ENCODE measurements at places on chromosomes 5 and 9.

GRCh38 chr5:136314302-136314701, 51.0 kb downstream of the TRPC7 start:
- DNase-seq = no peak

DNA sequence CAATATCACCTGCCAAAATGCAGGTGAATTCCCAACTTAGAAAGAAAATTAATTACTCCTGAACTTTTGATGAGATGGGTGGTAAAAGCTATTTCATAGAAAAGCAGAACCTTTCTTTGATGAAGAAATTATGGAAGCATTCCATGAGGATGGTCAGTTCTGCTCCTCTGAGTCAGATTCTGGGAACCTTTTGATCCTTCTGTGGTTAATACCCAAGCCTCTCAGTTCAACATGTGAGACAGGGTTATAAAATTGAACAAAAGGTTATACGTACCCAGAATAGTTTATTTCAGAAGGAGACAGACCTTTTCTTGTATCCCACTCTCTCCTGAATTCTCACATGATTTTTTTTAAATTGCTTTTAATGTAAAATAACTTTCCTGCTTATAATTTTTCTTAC, 767.6 kb upstream of the ADAMTS16 start:
- DNase-seq = no peak

DNA sequence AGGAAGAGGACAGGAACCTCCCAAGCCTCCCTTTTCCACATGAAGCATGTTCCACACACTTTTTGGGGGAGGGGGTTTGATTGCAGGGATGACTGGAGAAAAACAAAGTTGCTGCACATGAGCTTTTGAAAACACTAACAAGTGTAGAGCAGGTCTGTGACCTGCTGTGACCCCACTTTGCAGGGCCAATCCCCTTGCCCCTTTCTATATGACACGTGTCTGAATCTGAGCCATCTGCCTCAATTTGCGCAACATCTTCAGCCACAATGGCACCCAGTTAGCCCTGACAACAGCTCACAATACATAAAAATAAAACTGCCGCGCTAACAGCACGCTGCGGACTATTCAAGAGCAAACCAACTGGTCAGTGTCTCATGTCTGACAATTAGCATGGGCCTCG, 227.8 kb upstream of the TBCA start:
- no peak for DNase-seq

GRCh38 chr5:32512926-32513325, 68.4 kb upstream of the ZFR start:
- peak; percentile 71 for DNase-seq

- no peak for DNase-seq
Observed at GRCh38 chr9:135790850-135791249, 88.9 kb downstream of the KCNT1 start.

GRCh38 chr9:132032238-132032950, 47.3 kb downstream of the MED27 start:
- no peak for DNase-seq

DNA sequence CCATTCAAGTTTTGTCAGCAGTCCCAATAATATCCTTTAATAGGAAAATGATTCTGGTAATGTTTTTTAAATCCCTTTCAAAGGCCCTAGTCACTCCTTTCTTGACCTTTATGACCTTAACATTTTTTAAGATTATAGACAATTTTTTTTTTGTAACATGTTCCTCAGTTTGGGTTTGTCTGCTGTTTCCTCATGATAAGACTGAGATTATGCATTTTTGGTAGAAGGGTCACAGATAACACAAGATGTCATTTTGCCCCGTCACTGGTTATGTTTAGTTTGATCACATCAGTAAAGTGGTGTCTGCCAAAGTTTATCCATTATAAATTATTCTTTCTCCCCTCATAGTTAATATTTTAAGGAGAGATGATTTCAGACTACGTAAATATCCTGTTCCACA, 16.0 kb upstream of the PTPDC1 start:
- DNase-seq = no peak

GRCh38 chr9:28758341-28758740, 1185.1 kb upstream of the C9orf72 start:
- no peak for DNase-seq

DNA sequence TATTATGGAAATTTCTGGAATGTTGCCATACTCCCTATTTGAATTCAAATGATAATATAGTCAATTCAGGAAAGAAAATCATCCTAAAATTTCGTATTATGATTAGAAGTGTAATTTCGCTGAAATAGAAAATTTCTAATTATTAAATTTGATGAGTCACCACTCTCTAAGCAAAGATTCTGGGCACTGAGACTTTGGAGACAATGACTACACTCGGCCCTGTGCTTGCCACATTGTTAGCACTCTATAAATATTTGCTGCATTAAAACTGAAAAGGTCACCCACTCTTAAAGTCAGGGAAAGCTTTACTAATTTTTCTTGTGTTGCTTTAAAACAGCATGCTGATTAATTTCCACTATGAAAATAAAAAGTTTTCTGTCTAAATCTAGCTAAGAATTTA, 240.3 kb downstream of the TLE4 start:
- peak; percentile 7 for DNase-seq

- DNase-seq = peak; percentile 61
Observed at GRCh38 chr9:17082343-17083064, 52.3 kb upstream of the CNTLN start.

DNA sequence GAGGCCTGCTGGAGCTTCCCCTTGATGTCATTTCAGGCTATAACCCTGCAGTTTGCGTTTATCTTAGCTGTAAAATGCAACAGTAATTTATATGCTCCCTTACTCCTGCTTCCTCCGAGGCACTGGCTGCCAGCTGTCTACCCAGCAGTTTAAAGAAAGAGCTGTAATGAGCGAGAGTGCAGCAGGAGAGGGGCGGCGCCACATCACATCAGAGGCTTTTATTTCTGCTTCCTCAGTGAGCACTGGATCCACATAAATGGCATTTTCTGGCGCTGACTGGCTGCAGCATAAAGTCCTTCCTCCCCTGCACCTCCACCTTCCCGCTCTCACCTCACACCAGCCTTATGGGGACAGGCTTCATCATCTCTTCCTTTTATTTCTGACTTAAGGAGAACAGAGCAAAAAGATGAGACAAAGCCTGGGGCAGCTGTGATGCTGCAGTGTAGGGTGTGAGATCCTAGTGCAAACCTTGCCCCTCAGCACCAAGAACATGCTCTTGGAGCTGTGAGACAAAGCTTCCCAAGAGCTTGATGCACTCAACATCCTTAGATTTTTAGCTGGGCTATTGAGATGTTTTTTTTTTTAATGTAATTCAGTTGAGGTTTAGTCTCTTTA, 829.6 kb upstream of the ZNF608 start:
- DNase-seq = peak; percentile 49

DNA sequence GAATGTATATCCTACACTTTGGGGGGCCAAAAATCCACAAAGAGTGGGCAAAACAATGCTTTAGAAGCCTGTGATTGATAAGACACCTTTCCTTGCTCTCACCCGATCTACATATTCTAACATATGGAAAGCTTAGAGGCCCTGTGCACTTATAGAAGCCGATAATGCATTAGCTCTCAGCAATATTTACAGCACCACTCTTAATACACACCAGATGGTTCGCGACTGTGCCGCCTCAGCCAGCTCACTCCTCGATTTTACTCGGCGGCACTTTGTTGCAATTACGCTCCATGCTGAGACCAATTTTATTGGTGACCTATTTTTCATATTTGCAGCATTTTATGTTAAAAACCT, 18.8 kb downstream of the NR2F1 start:
- peak; percentile 32 for DNase-seq

- no peak for DNase-seq
Observed at GRCh38 chr5:149654231-149654630, 72.9 kb downstream of the ARHGEF37 start.

DNA sequence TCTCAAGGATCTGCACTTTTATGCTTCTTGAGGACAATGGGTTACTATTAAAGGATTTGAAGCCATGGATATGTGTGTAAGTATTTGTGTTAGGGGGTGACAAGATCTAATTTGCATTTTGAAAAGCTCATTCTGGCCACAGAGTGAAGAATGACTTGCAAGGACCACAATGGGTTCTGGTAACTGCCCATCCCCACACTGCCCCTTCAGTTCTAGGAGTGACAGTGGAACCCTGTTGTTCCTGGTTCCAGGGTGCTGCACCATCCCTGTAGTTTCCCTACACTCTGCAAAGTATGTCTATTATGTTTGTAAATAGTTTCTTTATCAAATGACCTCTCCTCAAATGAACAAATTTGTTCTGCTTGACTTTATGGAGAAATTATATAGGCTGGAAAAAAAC, 9.7 kb upstream of the SPRY4 start:
- DNase-seq = no peak

- DNase-seq = no peak
Observed at GRCh38 chr9:112332674-112332976, 794 bp downstream of the PTBP3 start.

- peak; percentile 99 for DNase-seq
Observed at GRCh38 chr5:181223058-181223728, at the start of gene TRIM41. TSS of gene TRIM41 (plus strand) at chr5:181223281. CDS start at chr5:181224000, 719 bp downstream.

GRCh38 chr5:131413605-131414559, 150.0 kb downstream of the CDC42SE2 start:
- DNase-seq = no peak

DNA sequence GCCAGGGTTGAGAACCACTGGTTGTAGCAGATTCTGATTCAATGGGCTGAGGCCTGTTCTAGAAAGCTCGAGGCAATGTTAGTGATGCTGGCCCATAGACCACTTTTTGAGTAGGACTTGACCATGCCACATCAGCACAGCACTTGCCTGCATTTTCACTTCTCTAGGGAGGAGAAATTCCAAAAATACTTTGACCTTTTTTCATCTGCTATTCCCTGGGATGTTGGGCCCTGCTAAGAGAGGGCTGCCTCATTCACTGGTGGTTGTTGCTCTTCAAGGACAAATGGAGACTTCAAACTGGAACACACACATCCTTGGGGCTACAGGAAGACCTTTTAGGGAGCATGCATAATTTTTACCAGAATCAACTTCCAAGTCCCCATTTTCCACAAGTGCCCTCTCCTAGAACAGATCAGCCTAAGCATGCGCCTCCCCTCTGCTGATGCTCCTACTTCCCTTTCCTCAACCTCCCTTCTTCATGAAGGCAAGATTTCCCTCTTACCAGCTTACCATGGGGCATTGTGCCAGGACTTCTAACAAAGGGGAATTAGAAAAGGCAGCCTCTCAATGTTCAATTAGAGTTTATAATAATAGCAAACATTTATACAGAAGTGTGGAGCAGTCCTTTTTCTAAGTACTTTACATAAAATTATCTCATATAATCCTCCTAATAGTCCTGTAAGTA, 12.7 kb upstream of the TGFBI start:
- no peak for DNase-seq

DNA sequence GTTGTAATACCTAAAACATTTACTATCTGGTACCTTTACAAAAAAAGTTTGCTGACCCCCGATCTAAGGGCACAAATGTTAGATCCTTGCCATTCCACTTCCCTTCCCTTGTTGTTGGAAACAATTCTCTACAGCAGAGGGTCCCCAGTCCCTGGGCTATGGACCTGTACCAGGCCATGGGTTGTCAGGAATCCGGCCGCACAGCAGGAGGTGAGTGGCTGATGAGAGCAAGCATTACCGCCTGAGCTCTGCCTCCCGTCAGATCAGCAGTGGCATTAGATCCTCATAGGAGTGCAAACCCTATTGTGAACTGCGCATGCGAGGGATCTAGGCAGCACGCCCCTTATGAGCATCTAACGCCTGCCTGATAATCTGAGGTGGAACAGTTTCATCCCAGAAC, 248.5 kb downstream of the AP3B1 start:
- DNase-seq = no peak

- DNase-seq = no peak
Observed at GRCh38 chr5:94855543-94855942, 237.1 kb downstream of the SLF1 start.

DNA sequence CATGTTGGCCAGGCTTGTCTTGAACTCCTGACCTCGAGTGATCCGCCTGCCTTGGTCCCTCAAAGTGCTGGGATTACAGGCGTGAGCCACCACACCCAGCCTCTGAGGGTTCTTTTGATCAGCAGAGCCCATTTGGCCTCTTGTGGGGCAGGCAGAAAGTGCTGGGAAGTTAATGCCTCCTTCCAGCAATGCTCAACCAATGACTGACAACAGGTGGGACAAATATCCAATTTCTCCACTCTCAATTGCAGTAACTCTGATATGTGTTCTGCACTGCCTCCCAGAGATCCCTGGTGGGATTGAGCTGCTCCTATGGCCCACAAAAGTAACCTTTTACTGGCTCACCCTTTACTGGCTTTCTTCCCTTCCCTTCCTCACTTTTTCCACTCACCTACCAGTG, 79.9 kb upstream of the APC start:
- no peak for DNase-seq

DNA sequence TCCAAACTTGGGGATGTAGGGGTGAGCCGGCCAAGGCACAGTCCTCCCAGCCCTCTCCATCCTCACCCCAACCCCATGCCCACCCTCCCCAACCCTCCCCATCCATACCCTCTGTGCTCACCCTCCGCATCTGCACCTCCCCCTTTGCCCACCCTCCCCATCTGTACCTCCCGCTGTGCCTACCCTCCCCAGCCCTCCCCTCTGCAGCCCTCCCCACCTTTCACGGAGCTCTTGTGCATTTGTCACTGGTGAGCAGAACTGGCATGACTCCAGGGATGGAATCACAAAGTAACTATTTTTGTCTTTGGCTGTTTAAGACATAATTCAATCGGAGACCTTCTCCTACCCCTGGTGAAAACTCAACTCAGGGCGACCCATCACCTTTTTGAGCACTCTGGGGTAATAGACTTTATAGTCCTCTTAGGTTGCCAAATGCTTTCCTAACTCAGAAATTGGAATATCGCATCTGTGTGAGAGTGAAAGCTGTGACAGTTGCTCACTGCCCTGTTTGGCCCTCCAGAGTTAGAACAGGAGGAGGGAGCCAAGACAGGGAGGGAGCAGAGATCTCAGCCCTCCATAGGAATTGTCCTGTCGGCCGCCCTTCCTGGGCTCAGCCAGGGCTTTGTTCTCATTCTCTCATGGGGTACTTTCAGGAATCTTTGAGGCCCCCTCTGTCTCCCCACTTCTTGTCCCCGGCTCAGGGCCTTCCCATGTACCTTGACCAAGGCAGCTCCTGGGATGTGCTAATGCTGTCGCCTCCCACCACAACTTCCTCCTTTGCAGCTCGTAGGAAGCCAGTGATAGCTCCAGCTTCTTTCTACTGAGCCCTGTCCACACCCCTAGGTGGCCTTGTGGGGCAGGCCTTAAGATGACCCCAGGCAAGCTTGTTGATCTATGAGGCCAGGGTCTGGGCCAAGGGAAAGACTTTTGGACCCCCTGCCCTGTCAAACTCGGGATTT, 36.2 kb downstream of the OTULIN start:
- no peak for DNase-seq

DNA sequence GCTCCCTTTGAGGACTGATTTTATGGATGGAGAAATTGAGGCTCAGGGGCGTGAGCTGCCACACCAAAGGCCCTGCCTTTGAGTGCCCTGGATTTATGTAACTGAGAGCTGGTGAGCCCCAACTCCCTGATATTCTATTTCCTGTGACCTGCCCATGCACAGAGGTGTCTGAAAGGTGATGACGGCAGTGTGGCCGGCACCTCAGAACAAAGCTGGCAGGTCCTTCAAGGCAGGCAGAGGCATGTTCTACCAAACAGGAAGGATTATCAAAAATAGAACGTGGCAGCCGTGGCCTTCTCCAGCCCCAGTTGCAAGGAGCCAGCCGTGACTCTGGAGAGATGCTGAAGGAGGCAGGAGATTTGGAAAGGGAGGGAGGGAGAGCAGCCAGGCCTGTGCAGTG, 36.2 kb downstream of the INSYN2B start:
- DNase-seq = no peak

GRCh38 chr5:43420241-43420640, 8.1 kb upstream of the CCL28 start:
- no peak for DNase-seq

GRCh38 chr5:123132316-123132715, 43.3 kb downstream of the PRDM6 start:
- no peak for DNase-seq

- DNase-seq = peak; percentile 96
Observed at GRCh38 chr5:34533582-34534522, 122.3 kb upstream of the RAI14 start.

Measured in fibroblast of lung (primary cell).